ENCODE measurements at places on chromosomes 11 and 22.

DNA sequence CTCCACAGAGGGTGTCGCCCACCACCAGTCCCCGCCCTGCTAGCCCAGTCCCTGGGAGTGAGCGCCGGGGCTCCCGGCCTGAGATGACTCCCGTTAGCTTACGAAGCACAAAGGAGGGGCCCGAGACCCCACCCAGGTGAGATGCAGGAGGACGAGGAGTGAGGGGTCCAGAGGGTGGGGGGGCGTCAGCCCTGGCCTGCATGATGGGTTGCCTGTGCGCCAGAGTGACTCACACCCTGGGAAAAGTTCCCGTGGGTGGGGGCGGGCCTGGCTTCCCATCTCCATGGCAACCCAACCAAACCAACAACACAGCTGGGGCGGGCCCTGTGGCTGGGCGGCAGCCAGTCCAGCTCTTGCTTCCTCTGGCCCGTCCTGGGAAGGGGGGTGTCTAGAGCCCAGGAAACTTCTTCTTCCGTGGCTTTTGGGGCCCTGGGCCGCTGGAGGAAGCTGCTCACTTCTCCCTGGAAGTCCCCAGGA is 4.5 kb downstream of the GAS2L1 start:
- peak; percentile 38 for DNase-seq

DNA sequence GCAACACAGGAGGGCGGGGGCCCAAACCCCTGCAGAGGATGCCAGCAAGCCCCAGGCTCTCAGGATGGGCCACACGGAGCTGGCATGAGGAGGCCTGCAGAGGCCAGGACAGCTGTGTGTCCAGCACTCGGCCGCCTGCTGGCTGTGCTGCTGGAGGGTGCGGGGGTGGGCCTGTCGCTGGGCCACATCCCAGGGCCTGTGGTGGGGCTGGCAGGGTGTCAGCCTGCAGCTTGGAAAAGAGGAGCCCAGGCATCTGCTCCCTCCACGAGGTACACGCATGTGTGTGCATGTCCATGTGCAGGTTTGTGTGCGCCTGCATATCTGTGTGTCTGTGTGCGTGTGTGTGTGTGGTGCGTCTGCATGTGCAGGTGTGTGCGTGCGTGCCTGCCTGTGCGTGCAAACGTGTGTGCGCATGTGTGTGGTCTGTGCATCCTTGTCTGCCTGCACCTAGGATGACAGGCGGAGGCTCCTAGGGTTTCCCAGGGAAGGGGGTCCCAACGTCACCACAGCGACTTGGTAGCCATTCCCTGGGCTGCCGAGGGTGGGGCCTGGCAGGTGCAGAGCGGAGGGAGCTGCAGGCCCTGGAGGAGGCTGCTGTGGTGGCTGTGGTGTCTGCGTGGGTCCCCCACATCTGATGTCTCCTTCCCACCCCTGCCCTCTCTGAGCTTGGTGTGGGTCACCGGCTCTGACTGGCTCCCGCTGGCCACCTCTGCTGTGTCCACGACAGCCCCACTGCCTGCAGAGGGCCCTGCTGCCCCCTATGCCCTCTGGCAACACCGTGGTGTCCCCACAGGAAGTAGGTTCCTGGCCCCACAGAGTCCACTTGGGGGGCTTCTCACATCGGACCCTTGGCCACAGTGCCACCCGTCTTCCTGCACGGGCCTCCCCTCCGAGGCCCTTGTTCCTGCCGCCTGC is 17.1 kb downstream of the BRSK2 start:
- no peak for DNase-seq

GRCh38 chr11:12692229-12693075 is 18.2 kb downstream of the TEAD1 start:
- DNase-seq, result no peak

- DNase-seq, result peak; percentile 27
These were observed 36.9 kb upstream of the CLPB start for GRCh38 chr11:72471005-72471898.

- no peak for DNase-seq
These were observed 16.5 kb downstream of the ZBTB16 start for GRCh38 chr11:114075891-114076441.

GRCh38 chr11:29333993-29334775 is 682.6 kb downstream of the KCNA4 start:
- DNase-seq, result no peak

- no peak for DNase-seq
These were observed 1.1 kb downstream of the GNAZ start for GRCh38 chr22:23071230-23072076.

GRCh38 chr11:18245396-18245795 is 3.1 kb downstream of the SAA2 start:
- DNase-seq, result no peak

- DNase-seq, result no peak
These were observed 24.2 kb downstream of the SNU13 start for GRCh38 chr22:41664490-41664889.

DNA sequence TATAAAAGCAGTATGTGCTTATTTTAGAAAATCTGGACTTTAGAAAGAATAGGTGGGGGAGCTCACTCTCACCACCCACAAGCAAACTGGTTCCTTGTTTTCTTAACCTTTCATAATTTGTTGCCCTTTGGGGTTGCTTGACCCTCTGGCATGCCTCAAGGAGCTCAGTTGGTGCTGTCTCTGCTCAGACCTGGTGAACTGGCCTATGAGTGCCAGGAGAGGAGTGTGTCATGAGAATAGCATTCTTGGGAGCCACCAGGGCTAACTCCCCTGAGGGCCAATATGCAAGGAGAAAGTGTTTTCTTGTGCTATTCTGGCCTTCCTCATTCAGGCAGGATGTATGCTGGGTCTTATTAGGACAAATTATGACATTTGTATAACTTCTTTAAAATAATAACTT is 21.0 kb upstream of the AMOTL1 start:
- no peak for DNase-seq

Measured in central memory CD8-positive, alpha-beta T cell (primary cell).